Type B pancreatic cell (in vitro differentiated cells): ENCODE measurements at places on chromosomes 6 and 20. TPM values are rescaled to one million over a fixed set of nuclear protein-coding genes. Genes with fewer than 3 reads are reported as not detected.

DNA sequence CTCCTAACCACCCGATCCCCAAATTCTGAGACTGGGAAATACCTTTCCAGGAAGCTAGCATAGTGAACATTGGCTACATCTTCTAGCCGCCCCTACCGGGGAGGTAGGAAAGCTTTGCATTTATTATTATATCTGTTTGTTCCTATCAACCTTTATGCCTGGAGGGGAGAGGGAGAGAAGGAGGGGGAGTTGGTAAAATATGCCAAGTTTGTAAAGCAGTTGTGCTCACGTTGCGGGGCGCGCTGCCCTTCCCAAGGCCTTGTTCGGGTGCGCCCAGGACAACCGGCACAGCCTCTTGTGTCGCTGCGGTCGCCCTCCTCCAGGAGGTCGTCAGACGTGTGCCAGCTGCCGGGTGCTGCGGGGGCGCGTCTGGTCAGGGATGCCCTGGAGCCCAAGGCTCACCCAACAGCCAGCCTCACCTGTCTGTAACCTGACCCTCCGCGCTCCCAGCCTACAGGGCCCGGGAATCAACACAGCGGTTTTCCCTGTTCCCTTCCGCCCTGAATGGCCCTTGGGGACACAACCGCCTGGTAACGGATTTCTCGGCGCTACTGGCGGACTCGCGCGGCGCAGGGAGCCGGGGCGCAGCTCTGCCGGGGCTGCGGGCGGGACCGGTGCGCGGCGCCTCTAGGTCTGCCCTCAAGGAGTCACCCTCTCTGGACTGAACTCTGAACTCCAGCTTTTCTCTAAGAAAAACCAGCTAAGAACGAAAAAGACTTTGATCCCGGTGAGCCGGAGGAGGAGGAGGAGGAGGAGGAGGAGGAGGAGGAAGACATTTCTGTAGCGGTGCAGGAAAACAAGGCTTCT is 1.1 kb upstream of the OVOL2 start:
- H3K27me3 ChIP-seq: peaks cover 65% of the 10 kb centered on the region
- H3K4me1 ChIP-seq: peaks cover 8% of the 10 kb centered on the region
- H3K36me3 ChIP-seq: no peaks in the 10 kb centered on the region
- H3K4me3 ChIP-seq: peak overlapping the region; percentile 89

DNA sequence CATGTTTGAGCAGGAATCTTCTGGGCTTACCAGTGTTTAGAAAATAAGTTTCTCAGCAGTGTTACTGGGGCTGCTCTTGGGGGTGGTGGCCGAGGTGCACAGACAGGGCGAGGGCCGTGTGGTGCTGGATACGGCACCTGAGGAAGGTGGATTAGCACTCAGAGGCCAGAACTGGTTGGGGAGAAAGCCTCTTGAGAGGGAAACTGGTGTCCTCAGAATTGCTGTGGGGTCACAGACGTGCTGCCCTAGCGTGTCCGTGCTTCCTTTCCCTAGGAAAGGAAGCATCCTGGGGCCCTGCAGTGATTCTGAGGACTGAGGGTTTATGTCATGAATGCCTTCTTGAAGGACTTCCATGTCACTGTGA is 32.1 kb upstream of the SLC22A1 start:
- H3K36me3 ChIP-seq: peaks cover 17% of the 10 kb centered on the region
- H3K4me3 ChIP-seq: no peak overlapping the region
- H3K27ac ChIP-seq: no peak overlapping the region
- H3K27me3 ChIP-seq: no peaks in the 10 kb centered on the region
- H3K4me1 ChIP-seq: no peaks in the 10 kb centered on the region

GRCh38 chr20:44460795-44461141 is 14.9 kb upstream of the TTPAL start:
- H3K4me3 ChIP-seq: no peak overlapping the region
- H3K27ac ChIP-seq: peak overlapping the region; percentile 28
- H3K36me3 ChIP-seq: no peaks in the 10 kb centered on the region
- no peaks in the 10 kb centered on the region for H3K27me3 ChIP-seq

GRCh38 chr6:111872401-111873177 is 663 bp downstream of the FYN start:
- H3K4me1 ChIP-seq: peaks cover 31% of the 10 kb centered on the region
- H3K27ac ChIP-seq: peak overlapping the region; percentile 94
- DNase-seq: peak; percentile 78
- H3K4me3 ChIP-seq: peak overlapping the region; percentile 98

- peak overlapping the region; percentile 96 for H3K27ac ChIP-seq
- no peaks in the 10 kb centered on the region for H3K27me3 ChIP-seq
- peaks cover 27% of the 10 kb centered on the region for H3K4me1 ChIP-seq
- H3K4me3 ChIP-seq: peak overlapping the region; percentile 97
Observed at GRCh38 chr6:36546308-36546919, 865 bp downstream of the STK38 start.

- H3K4me1 ChIP-seq: peaks cover 5% of the 10 kb centered on the region
- DNase-seq: peak; percentile 85
- H3K36me3 ChIP-seq: no peaks in the 10 kb centered on the region
- H3K27me3 ChIP-seq: peaks cover 74% of the 10 kb centered on the region
- no peak overlapping the region for H3K27ac ChIP-seq
Observed at GRCh38 chr20:46132705-46133120, 14.6 kb downstream of the CD40 start.

DNA sequence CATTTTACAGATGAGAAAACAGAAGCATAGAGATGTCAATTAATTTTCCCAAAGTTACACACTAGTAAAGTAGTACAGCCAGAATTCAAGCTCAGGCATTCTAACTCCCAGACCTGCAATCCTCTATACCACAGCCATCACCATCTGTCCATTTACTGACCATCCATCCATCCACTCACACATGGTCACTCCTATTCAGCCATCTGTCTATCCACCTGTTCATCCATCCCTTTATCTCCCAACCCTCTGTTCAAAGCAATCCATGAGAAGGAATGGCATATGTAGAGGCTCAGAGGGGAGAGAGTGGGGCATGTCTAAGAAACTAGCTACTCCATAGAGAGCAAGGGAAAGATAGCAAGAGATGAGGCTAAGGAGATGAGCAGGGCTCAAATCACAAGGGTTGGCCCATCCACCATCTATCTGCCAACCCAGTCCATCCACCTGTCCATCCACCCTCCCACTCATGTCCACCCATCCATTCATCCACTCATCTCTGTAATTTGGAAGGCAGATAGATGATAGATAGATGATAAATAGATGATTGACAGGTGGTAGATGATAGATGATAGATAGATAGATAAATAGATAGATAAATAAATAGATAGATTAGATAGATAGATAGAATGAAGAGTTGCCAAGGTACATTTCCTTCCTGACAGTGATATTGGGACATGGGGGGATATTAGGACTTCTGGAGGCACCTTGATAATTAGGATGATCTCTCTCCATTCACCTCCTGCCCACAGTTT is 12.2 kb upstream of the C6orf132 start:
- H3K4me1 ChIP-seq: peaks cover 8% of the 10 kb centered on the region
- no peak overlapping the region for H3K27ac ChIP-seq
- H3K27me3 ChIP-seq: peaks cover 5% of the 10 kb centered on the region
- no peaks in the 10 kb centered on the region for H3K36me3 ChIP-seq

GRCh38 chr20:3146732-3147341 is 12.8 kb downstream of the FASTKD5 start:
- H3K4me3 ChIP-seq: no peak overlapping the region
- H3K36me3 ChIP-seq: peaks cover 24% of the 10 kb centered on the region
- H3K4me1 ChIP-seq: no peaks in the 10 kb centered on the region
- no peak for DNase-seq
- H3K27ac ChIP-seq: no peak overlapping the region
- H3K27me3 ChIP-seq: no peaks in the 10 kb centered on the region

- H3K36me3 ChIP-seq: no peaks in the 10 kb centered on the region
- DNase-seq: no peak
- peak overlapping the region; percentile 14 for H3K27ac ChIP-seq
Observed at GRCh38 chr20:60056407-60057122, 98.3 kb downstream of the CDH26 start.

SGK1 gene
- total RNA-seq: 52.6 and 56.1 TPM in 2 replicates

SSTR4 gene
- total RNA-seq: not detected in 2 replicates
